ENCODE measurements at places on chromosomes 7 and 10. TPM values are rescaled to one million over a fixed set of nuclear protein-coding genes. Genes with fewer than 3 reads are reported as not detected.

Gene EPHB6
- total RNA-seq, result 6.7 TPM

Gene AKR1C1
- total RNA-seq, result 0.78 TPM

Gene TMEM184A
- 0.15 TPM for total RNA-seq

Gene CPN1
- not detected for total RNA-seq

Gene UCMA
- total RNA-seq, result not detected

Gene LLCFC1
- not detected for total RNA-seq

Gene ANXA8L1
- not detected for total RNA-seq

Gene GNA12
- total RNA-seq, result 25.0 TPM
